ENCODE measurements at places on chromosomes 13 and 19.
A peak's percentile ranks its signal among the peaks of the same experiment; 100 is the strongest.

DNA sequence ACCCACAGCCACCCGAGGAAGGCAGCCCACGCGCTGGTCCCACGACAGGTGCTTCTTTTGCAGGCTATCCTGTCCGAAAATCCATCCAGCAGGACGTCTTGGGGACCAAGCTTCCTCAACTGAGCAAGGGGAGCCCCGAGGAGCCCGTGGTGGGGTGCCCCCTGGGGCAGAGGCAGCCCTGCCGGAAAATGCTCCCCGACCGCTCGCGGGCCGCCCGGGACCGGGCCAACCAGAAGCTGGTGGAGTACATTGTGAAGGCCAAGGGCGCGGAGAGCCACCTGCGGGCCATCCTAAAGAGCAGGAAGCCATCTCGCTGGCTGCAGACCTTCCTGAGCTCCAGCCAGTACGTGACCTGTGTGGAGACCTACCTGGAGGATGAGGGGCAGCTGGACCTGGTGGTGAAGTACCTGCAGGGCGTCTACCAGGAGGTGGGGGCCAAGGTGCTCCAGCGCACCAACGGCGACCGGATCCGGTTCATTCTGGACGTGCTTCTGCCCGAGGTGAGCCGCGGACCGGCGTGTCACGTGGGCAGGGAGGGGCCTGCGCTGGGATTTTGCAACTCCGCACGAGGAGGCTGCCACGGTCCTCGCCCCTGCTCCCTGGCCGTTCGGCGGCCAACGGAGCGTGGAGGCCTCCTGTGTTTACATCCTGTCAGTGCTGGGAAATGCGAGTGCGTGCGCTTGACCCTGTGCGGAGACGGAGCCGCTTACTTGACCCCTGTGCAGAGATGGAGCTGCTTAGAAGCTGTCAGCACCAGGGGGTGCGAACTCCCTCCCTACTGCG is 12.9 kb upstream of the NDUFS7 start:
- no peak for DNase-seq

DNA sequence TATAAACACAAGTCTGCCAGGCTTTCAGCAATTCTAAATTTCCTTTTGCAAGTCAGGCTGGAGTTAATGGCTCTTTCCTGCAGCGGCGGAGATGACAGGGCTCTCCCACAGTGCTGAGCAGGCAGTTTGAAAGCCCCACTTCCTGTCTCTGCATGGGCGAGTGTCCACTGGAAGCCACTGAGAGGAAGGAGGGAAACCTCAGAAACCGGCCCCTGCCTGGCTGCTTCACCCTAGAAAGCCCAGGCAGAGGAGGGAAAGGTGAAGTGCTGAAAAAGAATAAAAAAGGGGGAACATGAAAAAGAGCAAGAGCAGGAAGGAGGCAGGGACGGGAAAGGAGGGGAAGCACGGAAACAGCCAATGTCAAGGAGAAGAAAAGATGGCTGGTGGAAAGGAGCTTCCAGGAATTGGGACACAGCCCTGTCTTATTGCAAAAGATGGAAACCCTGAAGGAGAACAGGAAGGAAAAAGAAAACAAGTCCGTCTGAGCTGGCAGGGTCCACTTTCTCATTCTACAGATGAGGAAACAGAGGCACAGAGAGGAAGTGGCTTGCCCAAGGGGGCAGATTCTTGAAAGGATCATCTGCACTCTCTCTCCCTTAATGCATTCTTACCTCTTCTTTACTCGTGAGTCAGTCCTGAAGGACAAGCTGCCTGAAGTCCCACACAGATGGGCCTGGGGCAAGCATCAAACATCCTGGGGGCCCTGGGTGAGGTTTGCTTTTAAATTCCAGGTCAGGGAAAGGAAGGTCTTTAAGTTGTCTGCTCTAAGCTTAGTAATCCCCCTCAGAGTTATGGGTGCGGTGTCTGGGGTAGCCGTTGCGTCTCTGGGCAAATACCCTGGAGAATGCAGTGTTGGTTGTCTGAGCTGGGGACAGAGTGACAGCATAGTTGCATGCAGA is 38.8 kb upstream of the ALOX5AP start:
- peak; percentile 15 for DNase-seq

GRCh38 chr19:31513841-31514240 is 164.6 kb upstream of the TSHZ3 start:
- DNase-seq = no peak

DNA sequence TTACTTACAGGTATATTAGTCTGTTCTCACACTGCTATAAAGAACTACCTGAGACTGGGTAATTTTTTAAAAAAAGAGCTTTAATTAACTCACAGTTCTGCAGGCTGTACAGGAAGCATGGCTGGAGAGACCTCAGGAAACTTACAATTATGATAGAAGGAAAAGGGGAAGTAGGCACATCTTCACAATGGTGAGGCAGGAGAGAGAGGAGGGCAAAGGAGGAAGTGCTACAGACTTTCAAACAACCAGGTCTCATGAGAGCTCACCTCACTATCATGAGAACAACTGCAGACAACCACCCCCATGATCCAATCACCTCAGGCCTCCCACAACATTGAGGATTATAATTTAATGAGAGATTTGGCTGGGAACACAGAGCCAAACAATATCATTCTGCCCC is 511.7 kb downstream of the SLITRK6 start:
- DNase-seq = no peak

DNA sequence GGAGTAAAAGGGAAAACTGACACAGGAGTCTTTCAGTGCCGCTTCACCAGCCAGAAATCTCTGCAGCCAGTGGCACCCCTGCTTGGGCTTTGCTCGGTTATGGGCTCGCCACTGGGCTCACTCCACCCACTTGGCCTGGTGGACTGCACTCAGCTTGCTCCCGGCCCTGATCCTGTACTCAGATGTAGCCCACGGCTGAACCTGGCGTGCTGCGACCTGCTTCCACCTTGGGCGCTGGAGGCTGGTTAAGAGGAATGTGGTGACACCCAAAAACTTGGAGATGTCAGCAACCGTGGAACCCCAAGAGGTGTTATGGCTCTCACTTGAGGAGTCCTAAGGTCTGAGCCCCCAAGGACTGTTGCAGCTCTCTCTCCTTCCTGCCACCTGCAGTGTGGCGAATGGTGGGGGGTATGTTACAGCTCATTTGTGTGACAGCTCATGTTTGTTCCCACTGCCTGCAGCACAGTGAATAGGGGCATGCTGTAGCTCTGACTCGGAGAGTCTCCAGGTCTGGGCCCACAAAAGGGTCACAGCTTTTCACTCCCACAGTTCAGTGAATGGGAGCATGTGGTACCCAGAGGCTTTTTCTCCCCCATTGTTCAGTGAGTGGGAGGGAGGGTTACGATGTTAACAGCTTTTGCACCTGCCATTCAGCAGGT is 1124.5 kb upstream of the ATXN8OS start:
- no peak for DNase-seq

Measured in Jurkat, Clone E6-1 (cell line).